Hematopoietic multipotent progenitor cell treated with erythropoietin and hydrocortisone succinate and interleukin-3 and kit ligand, for 4 days (in vitro differentiated cells): ENCODE measurements at places on chromosomes 6 and 20.

- no peak for DNase-seq
These were observed 387.0 kb downstream of the SYNE1 start for GRCh38 chr6:152250127-152250526.

GRCh38 chr6:33719326-33719987 lies 8.0 kb upstream of the UQCC2 start:
- no peak for DNase-seq

- peak; percentile 59 for DNase-seq
These were observed 336.6 kb downstream of the QKI start for GRCh38 chr6:163751032-163751525.

- peak; percentile 88 for DNase-seq
These were observed 325.9 kb downstream of the PLCB1 start for GRCh38 chr20:8457978-8458377.

DNA sequence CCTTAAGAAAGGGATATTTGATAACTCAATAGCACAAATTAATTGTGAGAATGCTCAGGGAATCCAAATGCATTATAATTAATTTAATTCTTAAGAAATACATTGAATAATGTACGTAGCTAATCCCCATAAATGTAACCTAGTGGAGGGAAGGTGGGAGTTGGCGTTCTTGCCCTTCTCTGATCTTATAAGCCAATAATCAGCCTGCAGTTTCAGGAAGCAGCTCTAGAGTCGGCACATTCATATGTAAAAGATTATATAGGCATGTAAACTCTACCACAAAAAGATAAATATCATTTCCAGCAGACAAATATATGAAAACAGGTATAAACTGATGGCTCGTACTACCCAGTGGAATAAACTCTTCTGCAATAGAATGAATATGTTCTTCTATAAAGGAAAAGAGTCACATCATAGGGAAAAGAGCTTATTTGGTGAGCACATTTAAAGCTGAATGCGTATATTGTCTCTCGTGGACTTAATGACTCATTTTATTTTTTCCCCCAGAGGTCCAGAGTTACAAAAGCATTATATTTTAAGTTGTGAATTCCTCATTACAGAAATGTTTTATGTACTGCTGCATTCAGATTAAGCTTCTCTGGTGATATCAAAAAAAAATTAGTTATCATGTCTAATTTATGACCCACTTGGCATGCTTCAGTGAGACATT lies 112.2 kb downstream of the TFAP2A start:
- no peak for DNase-seq

GRCh38 chr6:131215219-131215618 lies 80.0 kb downstream of the AKAP7 start:
- no peak for DNase-seq

DNA sequence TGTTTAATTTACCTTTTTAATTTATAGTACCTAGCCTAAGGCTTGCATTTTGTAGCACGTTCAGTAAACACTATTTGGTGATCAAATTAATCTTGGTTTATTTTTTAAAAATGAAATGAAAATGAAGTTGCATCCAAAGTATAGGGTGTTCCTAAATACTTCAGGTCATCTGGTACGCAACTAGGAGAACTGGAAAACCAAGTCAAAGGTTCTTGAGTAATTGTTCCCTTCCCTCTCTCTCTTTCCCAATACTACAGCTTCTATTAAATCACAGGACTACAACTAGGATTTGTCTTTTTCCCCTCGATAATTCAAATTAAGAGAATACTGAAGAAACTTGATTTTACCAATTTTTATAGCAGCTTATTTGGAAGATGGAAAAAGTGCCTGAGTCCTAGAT lies 27.9 kb downstream of the CSNK2A1 start:
- no peak for DNase-seq

- no peak for DNase-seq
These were observed 970 bp upstream of the CABLES2 start for GRCh38 chr20:62408055-62408454.

DNA sequence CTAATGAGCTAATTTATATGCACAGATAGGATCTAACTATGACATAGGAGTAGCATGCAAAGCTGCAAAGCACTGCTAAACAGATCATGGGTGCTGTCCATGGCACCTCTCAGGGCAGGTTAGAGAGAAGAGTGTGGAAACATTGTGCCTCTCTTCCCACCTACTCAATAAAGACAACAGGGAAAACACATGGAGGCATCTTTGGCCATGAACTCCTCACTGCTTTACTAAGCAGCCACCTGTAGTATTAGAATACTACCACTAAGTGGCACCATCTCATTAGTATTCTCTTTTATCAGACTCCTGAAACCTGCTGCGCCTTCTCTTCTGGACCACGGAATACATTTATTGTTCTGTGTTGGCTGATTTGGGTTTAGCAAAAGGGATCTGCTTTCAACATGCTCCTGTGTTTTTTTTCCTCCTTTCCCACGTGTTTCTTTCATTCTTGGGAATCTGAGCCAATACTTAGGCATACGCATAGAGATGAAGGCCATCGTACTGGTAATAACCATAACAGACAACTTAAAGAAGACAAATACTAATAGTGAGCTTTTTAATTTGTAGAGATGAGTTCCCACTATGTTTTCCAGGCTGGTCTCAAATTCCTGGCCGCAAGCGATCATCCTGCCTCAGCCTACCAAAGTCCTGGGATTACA lies 9.4 kb upstream of the HDDC2 start:
- DNase-seq: peak; percentile 79

DNA sequence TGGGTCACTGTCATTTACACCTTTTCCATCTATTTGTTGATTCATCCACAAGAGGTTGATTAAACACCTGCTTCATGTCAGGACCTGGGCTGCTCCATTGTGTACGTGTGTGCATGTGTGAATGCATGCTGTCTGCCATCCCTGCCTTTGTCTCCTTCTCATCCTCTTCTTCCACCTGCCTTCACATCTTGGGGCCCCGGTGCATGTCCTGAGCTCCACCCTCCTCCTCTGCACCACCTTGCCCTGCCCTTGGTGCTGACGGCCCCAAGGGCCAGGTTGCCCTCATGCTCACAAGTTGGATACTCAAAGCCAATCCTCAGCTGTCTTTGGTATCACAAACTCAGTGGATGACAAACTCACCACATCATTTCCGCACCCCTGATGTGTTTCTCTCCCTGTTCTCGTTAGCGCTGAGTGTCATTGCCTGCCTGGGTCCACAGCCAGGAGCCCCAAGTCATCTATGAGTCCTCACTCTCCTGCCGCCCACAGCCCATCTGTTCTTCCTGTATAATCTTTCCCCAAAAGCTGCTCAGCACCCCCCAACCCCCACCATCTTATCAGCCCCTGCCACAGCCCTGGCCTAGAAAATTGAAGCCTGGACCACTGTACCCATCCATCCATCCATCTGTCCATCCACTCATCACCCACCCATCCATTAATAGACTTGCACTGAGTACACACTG lies 85.0 kb downstream of the SRC start:
- no peak for DNase-seq

- DNase-seq: no peak
These were observed 4.9 kb downstream of the ADGRG6 start for GRCh38 chr6:142306736-142307135.

DNA sequence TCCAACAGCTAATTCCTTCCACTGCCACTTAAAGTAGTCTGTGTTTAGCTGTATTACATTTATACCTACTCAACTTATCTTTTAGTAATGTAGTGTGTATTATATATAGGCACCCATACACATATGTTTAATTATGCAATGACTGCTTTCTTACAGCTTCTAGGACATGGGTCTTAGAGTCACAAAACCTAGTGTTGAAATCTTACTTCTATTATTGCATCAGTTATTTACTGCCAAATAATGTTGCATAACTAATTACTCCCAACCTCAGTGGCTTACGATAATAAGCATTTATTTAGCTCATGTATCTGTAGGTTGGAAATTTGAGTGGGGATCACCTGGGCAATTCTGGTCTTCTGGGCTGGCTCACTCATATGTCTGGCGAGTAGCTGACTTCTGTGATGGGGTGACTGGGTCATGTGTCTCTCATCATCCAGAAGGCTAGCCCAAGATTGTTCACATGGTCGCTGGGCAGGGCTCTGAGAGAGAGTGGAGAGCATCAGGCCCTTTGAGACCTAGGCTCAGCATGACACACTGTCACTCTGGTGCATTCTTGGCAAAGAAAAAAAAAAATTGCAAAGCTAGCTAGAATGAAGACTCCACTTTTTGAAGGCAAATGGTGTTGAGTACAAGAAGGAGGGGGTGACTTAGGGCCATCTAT lies 187.0 kb downstream of the PLCB1 start:
- peak; percentile 29 for DNase-seq

DNA sequence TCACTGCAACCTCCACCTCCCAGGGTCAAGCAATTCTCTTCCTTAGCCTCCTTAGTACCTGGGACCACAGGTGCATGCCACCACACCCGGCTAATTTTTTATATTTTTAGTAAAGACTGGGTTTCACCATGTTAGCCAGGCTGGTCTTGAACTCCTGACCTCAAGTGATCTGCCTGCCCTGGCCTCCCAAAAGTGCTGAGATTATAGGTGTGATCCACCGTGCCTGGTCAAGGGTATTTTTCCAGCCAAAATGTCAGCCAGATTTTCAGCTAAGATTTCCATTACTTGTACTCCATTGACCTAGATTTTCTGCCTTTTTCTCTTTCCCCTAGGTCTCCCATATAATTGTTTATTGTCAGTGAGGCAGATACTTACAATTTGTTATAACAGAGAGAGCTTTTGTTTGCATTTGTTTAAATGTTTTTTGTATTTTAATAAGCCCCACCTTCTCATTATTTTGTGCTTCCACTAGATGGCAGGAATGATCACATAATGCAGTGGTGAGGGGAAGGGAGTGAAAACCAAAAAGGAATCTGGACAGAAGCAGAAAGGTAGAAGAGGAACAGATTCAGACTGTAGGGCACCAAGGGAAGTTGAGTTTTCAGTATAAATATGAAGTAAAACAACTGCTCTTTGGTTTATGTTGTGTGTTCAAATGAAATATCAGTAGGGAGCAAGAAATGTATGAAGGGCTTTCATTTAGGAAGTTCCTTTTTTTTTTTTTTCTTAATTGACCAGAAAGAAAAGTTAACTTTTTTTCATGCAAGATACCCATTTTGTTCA lies 29.7 kb downstream of the RPF2 start:
- peak; percentile 80 for DNase-seq

DNA sequence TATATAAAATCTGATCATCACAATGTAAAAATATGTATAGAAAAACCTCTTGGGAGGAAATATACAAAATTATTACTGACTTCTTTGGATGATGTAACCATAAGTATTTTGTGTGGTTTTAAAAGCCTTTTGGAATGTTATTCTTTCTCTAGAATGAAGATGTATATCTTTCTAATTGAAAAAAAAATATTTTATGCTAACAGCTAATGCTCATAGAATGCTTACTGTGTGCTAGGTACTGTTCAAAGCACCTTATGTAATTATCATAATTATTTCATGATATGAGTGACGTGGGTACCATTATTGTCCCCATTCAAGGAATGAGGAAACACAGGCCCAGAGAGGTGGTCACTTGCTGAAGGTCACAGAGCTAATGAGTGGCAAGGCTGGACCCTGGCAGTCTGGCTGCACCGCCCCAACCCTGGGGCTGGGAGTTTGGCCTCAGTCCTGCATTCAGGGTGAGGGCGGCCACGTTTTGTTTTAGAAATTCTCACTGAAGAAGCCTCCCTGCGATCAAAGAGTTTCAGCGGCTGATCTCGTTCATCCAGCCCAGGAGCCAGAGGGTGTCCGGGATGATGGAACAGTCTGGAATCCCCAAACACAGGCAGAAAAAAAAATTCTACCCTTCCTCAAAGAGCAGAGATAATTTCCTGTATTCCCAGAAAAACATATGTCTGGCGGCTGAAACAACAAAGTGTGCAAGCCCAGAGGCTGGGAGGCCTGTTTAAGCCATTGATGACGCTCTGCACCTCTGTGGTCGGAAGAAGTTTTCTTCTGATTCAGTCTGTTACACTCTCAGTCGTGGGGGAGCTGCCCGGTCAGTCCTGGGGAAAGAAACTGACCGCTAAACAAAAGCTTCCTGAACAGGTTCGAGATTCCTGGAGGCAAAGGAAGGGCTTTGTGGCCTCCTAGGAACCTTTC lies 37.3 kb downstream of the TFEB start:
- DNase-seq: no peak

DNA sequence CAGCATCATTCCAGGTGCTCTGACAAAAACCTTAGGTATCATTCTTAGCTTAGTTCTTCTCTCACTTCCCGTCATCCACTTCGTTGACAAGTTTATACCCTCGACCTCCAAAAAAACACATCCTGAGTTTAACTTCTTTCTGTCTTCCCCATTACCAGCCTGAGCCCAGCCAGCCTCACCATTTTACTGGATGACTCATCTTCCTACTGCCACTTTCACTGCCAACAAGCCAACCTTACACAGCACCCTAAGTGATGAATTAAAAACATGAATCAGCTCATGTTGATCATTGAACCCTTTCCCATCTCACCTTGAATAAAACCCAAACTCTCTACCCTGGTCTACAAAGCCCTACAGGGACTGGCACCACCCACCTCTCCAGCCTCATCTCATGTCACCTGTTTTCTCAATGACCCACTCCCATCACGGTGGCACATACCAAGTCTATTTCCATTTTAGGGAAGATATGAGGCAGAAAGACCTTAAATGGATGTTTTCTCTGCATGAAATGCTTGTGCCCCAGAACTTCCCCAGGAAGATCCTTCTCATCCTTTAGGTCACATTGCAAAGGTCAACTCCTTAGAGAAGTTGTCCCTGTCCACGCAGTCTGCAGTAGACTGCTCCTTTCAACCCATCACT lies 9.9 kb upstream of the UST start:
- no peak for DNase-seq

DNA sequence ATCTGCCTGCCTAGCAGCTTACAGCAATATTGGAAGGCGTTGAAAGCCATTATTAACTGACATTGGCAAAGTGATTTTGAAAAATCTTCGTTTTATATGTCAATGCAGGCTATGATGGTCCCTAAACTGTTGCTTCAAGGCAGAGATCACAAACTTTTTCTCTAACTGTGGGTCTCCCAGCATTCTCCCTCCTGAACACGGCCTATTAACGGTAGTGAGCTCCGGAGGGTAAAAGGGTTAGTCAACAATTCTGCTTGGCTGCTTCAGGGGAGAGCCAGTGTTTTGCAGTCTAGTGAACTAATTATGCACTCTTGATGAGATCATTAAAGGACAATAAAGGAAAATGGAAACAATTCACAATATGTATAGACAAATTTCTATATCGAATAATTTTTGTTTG lies 261.8 kb upstream of the QKI start:
- DNase-seq: no peak

- no peak for DNase-seq
These were observed 71.3 kb downstream of the TFAP2B start for GRCh38 chr6:50889935-50890334.

DNA sequence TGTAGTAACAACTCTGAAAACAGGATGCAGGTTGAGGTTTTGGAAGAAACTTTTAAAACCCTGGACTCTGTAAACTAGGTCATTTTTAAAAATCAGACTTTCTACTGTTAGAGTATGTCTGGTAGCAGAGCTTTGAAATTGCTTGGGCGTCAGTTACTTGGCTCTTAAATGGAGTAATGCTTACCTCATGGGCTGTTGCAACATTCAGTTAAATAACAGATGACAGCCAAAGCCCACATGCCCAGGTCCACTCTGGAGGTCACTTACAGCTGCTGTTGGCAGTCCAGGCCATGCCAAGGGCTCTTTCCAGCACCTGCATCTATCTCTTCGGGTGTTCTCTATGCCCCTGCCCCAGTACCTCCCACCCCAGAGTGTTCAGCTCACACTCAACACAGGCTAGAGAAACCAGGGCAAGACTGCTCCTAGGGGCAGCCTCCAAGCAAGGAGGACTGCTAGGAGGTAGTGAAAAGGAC lies 96.4 kb downstream of the BANF2 start:
- DNase-seq: no peak

- DNase-seq: no peak
These were observed 15.0 kb upstream of the MRAP2 start for GRCh38 chr6:84018453-84019061.
